Panc1 (cell line): ENCODE measurements at places on chromosomes 6 and 20. TPM values are rescaled to one million over a fixed set of nuclear protein-coding genes. Genes with fewer than 3 reads are reported as not detected.
A peak's percentile ranks its signal among the peaks of the same experiment; 100 is the strongest.

Gene ITPR3
- total RNA-seq = 65.8 TPM

Gene SYS1
- total RNA-seq = 29.1 TPM

Gene HDGFL1
- total RNA-seq = not detected

DNA sequence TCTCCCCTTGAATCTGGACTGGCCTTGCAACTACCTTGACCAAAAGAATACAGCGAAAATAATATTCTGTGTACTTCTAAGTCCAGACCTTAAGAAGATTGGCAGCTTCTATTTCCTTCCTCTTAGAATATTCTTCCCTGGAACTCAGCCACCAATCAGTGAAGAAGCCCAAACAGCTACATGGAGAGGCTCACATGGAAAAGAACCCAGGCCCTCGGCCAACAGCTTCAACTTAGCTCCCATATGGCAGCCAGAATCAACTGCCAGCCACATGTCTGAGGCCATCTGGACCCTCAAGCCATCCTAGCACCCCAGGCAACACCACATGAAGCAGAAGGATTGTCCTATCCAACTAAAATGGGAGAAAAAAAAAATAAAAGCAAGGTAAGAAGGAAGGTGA is 178.8 kb downstream of the IBTK start:
- no peaks in the 10 kb centered on the region; the same call in 1 of the 2 replicates for H3K27me3 ChIP-seq
- H3K4me1 ChIP-seq = no peaks in the 10 kb centered on the region
- no peak overlapping the region for H3K4me3 ChIP-seq
- H3K27ac ChIP-seq = no peak overlapping the region

DNA sequence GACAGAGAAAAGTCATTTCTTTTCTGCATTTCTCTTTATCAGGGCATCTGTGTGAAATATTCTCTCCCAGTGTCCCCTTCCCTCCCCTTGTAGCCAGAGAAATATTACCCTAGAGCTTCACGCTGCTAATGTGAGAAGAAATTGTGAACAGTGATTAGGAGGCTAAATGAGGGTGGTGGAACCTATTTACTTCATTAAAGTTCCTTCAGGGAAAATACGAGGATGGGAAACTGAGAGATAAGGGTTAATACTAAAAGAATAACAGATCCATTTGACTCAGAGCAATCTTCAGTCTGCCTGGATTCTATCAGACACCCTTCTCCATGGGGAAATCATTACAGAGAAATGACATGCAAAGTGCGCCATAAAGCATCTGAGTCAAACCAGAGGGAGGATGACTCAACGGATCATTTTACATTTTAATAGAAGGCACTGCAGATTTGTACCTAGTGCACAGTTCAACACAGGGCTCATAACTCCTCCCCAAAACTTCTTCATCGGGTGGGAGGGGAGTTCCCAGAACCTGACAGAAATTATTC is 131.3 kb downstream of the GJA10 start:
- H3K4me3 ChIP-seq = no peak overlapping the region
- no peaks in the 10 kb centered on the region for H3K36me3 ChIP-seq
- no peak for DNase-seq
- H3K27me3 ChIP-seq = no peaks in the 10 kb centered on the region
- no peak overlapping the region for H3K27ac ChIP-seq

DNA sequence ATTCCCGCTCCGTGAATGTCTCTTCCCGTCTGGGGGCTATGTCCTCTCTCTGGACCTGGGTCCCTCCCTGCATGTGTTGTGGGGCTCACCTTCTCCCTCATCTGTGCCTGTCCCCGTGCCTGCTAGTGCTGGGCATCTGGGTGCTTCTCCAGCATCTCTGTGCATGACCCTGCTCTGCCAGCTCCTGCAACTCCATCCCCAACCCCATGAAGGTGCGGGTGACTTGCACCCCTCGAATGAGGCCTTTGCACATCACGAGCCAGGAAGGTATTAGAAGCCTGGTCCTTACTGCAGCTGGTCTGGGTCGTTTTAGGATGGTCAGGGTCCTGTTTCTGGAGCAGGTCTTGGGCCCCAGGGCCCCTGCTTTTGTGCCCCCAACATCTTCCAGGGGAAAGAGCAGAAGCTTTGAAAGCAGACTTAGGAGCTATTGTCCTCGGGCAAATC is 109.7 kb downstream of the AGPAT4 start:
- no peak for DNase-seq
- H3K36me3 ChIP-seq = no peaks in the 10 kb centered on the region
- no peak overlapping the region for H3K4me3 ChIP-seq
- H3K27ac ChIP-seq = no peak overlapping the region

GRCh38 chr20:58372806-58373205 is 16.2 kb upstream of the VAPB start:
- no peak overlapping the region for H3K27ac ChIP-seq
- H3K4me1 ChIP-seq = no peaks in the 10 kb centered on the region
- H3K4me3 ChIP-seq = no peak overlapping the region
- no peaks in the 10 kb centered on the region for H3K36me3 ChIP-seq
- no peak for DNase-seq

DNA sequence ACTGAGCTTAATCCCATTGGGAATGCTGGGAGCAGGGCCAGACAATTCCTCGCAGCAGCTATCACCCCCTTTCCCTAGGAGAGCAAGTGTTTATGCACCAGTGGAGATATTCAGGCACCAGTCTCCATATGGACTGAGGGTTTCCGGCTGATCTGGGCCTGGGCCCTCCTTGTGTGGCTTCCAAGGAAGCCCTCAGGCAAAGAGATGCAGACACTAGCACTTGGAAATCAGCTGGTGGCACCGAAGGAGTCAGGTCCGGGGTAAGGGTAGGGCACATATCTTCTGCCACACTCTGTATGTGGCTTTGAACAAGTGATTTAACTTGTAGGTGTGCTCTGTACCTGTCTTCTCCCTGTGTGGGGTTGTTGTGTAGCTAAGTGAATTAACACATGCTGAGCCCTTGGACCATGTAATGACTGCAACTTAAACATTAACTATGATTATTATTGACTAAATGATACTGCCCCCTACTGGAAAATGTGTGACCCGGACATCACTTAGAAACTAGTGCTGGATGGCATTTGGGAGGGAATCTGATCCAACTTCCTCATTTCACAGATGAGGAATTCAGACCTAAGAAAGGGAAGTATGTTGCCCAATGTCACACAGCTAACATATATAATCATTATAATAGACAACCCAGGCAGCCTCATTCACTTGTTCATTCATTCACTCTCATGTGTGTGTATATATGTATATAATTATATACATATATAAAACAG is 19.3 kb upstream of the WFDC2 start:
- H3K36me3 ChIP-seq = no peaks in the 10 kb centered on the region
- H3K4me1 ChIP-seq = no peaks in the 10 kb centered on the region
- H3K27ac ChIP-seq = no peak overlapping the region
- no peak overlapping the region for H3K4me3 ChIP-seq
- DNase-seq = peak; percentile 32
